AG08395 (cell line): ENCODE measurements at places on chromosomes 6 and 20.

GRCh38 chr6:44444853-44445252 lies 57.3 kb downstream of the CDC5L start:
- DNase-seq, result no peak

GRCh38 chr6:26278536-26278935 lies 86.5 kb upstream of the BTN3A2 start:
- DNase-seq, result no peak

DNA sequence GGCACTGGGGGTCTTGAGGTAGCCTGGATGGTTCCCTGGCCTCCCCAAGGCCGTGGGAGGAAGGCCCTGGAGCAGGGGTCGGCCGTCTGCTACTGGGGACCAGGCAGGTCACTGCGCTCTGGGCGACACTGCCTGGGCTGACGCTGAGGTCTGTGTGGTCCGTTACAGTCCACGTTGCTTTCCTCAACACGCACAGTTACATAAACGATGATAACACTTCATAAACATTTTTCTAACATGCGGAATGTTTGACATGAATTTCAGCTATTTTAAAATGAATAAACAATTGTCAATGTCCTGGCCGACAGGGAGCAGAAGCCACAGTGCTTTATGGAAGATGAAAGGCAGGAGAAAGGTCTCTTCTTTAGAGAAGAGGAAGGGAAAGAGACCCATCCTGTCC lies 10.2 kb upstream of the RBBP8NL start:
- no peak for DNase-seq

- no peak for DNase-seq
These were observed 88.1 kb downstream of the HDGFL1 start for GRCh38 chr6:22657352-22657980.

DNA sequence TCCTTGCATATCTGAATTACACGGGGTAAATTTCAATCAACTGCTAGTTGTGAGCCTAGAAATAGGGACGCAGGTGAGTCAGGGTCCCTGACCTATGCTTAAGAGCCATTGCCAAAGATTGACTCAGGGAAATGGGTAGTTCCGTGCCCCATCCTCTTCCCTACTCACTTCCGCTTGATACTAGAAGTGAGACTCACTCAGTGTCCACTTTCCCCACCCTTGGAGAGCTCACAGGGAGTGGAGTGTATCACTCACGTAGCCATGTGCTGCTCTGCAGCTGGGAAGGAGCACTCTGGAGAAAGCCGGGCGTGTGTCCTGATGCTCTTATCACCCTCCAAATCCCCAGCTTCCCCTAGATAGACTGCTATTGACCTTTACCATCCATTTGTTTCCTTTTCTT lies 543 bp upstream of the MUC22 start:
- DNase-seq, result no peak

GRCh38 chr6:50102676-50103075 lies 52.9 kb upstream of the DEFB112 start:
- no peak for DNase-seq

GRCh38 chr20:5996765-5997164 lies 46.3 kb downstream of the MCM8 start:
- DNase-seq, result no peak

DNA sequence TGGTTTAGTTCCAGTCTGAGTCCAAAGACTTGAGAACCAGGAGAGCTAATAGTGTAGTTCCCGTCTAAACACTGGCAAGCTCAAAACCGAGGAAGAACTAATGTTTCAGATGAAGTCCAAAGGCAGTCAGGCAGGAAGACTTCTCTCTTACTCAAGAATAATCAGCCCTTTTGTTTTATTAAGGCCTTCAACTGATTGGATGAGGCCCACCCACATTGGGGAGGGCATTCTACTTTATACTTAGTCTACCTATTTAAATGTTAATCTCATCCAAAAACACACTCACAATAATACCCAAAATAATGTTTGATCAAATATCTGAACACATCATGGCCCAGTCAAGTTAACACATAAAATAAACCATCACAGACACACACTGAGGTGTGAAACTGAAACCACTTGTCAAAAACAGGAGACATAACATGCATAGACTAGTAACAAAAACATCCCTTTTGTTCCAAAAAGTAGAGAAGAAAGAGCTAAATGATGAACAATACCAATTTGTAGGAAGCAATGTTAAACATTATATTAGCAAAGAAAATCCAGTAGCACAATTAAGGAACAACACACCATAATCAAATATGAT lies 50.2 kb upstream of the SENP6 start:
- no peak for DNase-seq

- DNase-seq, result no peak
These were observed 22.8 kb upstream of the BHLHE23 start for GRCh38 chr20:63029358-63030121.

DNA sequence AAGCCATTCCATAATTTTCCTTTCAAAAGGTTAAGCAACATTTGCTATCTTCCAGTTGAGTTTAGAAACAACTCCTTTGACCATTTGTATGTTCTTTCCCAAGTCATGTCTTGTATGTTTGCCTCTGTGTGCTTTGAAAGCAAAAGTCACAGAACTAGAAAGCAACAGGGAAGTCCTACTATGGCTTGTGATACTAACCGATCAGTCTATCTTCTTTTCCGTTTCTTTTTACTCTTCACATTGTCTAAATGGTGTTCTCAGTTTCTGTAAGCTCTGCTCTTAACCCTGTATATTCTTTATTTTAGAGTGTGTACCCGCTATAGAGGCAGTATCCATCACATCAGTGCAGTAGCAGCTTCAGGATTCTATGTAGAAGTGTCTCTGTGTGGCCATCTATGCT lies 32.9 kb downstream of the TMEM244 start:
- no peak for DNase-seq

GRCh38 chr6:1801401-1801800 lies 191.7 kb downstream of the FOXC1 start:
- no peak for DNase-seq

GRCh38 chr6:165272585-165272984 lies 36.8 kb downstream of the C6orf118 start:
- no peak for DNase-seq

GRCh38 chr6:85798931-85799652 lies 156.4 kb upstream of the SYNCRIP start:
- no peak for DNase-seq

GRCh38 chr20:20630551-20630950 lies 81.9 kb downstream of the RALGAPA2 start:
- DNase-seq, result no peak
